Central memory CD8-positive, alpha-beta T cell (primary cell): ENCODE measurements at places on chromosomes 3 and 15.
A peak's percentile ranks its signal among the peaks of the same experiment; 100 is the strongest.

DNA sequence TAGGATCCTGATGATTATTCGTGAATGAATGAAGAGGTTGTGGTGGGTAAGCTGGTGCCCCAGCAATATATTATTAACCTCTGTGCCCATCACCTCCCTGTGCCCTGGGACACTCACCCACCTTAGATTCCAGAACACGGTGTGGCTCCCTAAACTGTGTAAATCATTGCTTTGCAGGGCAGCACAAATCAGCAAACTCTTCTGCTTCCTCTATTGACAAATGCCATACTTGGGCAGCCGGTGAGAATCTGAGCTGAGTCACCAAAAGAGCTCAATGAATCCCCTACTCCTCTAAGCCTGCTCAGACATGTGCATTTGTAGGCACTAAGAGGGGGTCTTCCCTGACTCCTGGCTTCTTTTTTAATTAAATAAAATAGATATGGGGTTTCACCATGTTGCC is 15.7 kb downstream of the UQCC5 start:
- H3K4me3 ChIP-seq: no peak overlapping the region
- H3K27ac ChIP-seq: peak overlapping the region; percentile 49
- DNase-seq: no peak

- H3K4me1 ChIP-seq: no peaks in the 10 kb centered on the region
- H3K27ac ChIP-seq: no peak overlapping the region
These were observed 299.2 kb upstream of the THRB start for GRCh38 chr3:24793896-24794295.

GRCh38 chr3:133709139-133709750 is 36.9 kb upstream of the TF start:
- H3K36me3 ChIP-seq: no peaks in the 10 kb centered on the region
- H3K4me3 ChIP-seq: no peak overlapping the region
- no peaks in the 10 kb centered on the region for H3K4me1 ChIP-seq
- no peak overlapping the region for H3K27ac ChIP-seq

GRCh38 chr3:128317101-128317697 is 149.5 kb downstream of the DNAJB8 start:
- peaks cover 4% of the 10 kb centered on the region for H3K36me3 ChIP-seq
- H3K4me3 ChIP-seq: no peak overlapping the region
- H3K4me1 ChIP-seq: peaks cover 24% of the 10 kb centered on the region
- no peak for DNase-seq
- no peaks in the 10 kb centered on the region for H3K27me3 ChIP-seq

GRCh38 chr3:24435584-24435983 is 59.1 kb downstream of the THRB start:
- H3K4me1 ChIP-seq: no peaks in the 10 kb centered on the region
- no peak overlapping the region for H3K4me3 ChIP-seq
- H3K27ac ChIP-seq: no peak overlapping the region
- H3K27me3 ChIP-seq: no peaks in the 10 kb centered on the region
- no peaks in the 10 kb centered on the region for H3K36me3 ChIP-seq
- DNase-seq: no peak

DNA sequence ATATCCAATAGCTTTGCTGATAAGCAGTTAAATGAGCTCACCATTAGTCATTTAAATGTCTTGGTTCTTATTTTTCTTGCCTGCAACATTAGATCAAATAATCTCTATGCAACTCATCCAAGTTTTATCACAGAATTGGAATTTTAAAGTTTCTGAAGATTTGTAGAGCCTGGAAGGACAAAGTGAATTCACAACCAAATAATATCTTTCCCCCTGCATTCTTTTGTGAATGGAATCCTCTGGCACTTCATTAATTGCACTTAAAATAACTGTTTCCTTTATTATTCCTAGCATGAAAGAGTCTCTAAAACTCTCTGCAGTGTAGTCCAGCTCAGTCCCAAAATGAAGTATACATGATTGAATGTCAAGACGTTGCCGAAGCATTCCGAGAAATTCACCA is 345.6 kb upstream of the TGFBR2 start:
- H3K4me3 ChIP-seq: no peak overlapping the region
- no peaks in the 10 kb centered on the region for H3K27me3 ChIP-seq
- no peak overlapping the region for H3K27ac ChIP-seq
- H3K36me3 ChIP-seq: peaks cover 2% of the 10 kb centered on the region
